ENCODE measurements at places on chromosomes 2 and 18. TPM values are rescaled to one million over a fixed set of nuclear protein-coding genes. Genes with fewer than 3 reads are reported as not detected.

DNA sequence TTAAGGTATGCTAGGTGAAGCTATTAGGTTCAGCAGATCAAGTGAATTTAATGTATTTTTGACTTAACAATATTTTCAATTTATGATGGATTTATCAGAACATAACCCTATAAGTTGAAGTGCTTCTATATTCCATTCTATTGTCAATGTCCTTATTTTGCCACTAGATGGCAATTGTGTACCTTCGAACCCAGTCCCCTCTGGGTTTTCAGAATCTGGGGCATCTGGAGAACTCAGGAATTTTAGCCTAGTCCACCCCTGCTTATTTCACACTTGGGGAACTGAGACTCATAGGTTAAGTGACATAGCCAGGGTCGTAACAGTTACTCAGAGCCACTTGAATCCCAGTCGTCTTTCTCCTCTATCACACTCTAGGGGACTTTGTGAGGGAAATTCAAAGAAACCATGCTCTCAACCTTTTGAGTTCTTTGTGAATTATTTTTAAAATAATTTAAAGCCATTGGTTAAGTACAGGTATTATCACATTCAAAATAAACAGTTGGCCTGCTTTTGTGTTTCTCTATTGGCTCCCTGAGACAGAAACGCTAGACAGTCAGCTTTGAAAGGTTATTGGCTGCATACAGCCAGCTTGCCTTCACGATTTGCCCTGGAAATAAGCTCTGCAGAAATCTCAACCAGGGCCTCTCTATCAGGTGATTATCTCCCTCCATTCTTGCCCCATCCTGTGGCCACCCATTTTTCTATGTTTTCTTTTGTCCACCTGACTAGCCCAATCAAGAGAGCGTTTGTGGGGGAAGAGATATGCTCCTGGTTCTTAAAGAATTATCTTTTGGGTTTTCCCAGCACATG, 145.0 kb downstream of the TTC27 start:
- H3K27ac ChIP-seq = no peak overlapping the region
- H3K4me3 ChIP-seq = no peak overlapping the region
- no peaks in the 10 kb centered on the region for H3K27me3 ChIP-seq

- H3K4me1 ChIP-seq = no peaks in the 10 kb centered on the region
- H3K27me3 ChIP-seq = peaks cover 15% of the 10 kb centered on the region
- no peaks in the 10 kb centered on the region for H3K36me3 ChIP-seq
- no peak for DNase-seq
Measured at GRCh38 chr2:31475692-31476091, 61.1 kb upstream of the XDH start.

- H3K4me3 ChIP-seq = no peak overlapping the region
- DNase-seq = no peak
- H3K36me3 ChIP-seq = peaks cover 24% of the 10 kb centered on the region
- H3K27me3 ChIP-seq = no peaks in the 10 kb centered on the region
Measured at GRCh38 chr2:190663348-190663747, 14.5 kb downstream of the NAB1 start.

OSR1 gene
- not detected for total RNA-seq

SCYGR4 gene
- total RNA-seq = not detected

All from activated CD4-positive, alpha-beta T cell treated with anti-CD3 and anti-CD28 coated beads, Interleukin-2, amount 10 ng/mL, durations not matched to agents 7 days and 5 days (primary cell).